ENCODE measurements at places on chromosomes 11 and 22.

DNA sequence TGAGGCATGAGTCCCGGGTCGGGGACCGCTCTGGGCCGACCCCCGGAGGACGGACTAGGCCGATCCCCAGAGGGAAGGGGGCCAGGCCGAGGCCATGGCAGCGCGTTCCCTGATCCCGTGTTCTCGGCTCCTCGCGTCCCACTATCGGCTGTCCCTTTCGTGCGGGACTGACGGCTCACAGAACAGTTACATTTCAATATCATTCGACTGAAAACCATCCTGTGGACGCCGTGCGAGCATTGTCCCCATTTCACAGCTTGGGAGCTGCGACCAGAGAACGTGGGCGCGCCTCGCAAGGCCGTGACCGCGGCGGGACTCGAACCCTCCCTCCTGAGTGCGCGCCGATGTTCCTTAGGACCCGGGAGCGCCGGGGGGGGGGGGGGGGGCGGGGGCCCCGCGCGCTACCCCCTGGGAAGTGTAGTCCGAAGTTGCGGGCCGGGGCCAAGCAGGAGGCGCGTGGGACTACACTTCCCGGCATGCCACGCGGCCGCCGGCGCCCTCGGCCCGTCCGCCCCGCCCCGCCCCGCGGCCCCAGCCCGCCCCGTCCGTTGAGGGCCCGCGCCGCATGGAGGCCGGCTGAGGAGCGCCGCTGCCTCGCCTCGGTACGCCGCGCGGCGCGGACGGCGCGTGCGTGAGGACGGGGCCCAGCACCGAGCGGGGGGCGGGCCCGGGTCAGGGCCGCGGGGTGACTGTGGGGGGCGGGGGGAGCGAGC lies at the start of gene TRABD:
TSS of gene TRABD (plus strand) at position 539 of the 713 bp plus-strand sequence. CDS start 7,148 bp downstream, outside the sequence.
- peak; percentile 71 for DNase-seq

DNA sequence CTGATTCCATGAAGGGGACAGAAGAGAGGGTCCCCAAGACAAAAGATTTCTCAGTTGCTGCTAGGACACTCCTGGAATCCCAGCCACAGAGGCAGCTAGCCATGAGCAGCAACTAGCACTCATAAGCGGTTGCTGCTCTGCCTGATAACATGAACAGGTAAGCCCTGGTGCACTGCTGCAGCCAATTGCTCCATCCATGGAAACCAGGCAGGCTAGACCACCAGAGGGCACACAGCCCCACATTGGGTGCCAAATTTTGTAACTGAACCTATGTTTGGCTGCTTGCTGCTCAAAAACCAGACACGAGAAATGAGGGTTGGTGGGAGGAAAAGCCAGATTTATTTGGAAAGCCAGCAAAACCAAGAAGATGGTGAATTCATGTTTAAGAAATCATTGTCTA lies 21.9 kb upstream of the QSER1 start:
- no peak for DNase-seq

- no peak for DNase-seq
Measured at GRCh38 chr22:28835630-28836189, 35.3 kb upstream of the XBP1 start.

DNA sequence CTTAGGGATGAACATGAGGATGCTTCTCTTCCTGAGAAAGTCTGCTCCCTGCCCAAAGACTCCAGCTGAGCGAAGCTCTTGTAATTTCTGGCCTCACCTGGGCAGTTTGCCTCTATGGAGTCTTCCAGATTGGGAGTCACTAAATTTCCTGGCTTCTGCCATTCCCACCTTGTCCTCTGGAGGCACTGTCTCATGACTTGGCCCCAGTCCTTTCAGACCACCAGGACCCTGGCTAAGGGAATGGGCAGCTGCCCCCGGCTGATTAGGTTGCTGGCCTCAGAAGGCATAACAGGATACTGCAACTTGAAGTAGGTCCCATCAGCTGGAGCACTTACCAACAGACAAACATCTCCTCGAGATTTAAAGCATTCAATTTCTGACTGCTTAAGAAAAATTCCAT lies 128.1 kb upstream of the SPON1 start:
- DNase-seq: no peak

- no peak for DNase-seq
Measured at GRCh38 chr22:31276426-31277167, 15.7 kb downstream of the PIK3IP1 start.

- no peak for DNase-seq
Measured at GRCh38 chr22:28333088-28333487, 346.6 kb downstream of the TTC28 start.

- DNase-seq: no peak
Measured at GRCh38 chr22:31279821-31280505, 12.3 kb downstream of the PIK3IP1 start.

DNA sequence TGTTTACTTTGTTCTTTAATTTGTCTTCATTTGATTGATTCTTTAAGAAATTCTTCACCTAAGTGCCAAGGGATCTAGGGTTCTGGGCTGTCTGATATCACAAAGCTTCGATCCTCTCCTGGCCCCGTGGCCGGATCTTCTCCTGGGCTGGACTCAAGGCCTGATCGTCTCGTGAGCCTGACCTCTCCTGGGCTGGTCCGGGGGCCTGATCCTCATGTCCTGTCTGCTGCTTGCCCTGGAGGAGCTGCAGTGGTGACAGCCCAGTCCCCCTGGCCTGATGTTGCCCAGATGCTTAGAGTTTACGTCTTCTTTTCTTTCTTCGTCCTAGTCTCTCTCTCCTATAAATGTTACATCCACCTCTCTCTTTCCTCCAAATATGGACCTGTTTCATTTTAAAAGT lies 3.3 kb downstream of the NADSYN1 start:
- DNase-seq: no peak

DNA sequence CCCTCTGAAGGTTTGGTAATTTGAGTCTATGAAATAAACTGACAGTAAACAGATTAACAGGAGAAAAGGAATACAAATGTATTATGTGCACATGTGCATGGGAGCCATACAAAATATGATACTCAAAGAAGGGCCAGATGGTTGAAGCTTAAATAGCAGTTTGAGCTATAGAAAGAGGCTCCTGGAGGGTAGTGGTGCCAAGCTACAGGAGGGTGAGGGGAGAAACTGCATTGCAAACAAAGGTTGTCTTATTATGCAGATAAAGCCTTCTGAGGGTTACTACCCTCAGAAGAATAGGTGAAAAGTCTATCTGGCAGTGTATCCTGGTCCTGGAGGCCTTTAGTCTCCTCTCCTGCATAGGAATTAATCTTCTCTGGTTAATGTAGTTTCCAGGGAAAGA lies 267.3 kb upstream of the MPPED2 start:
- DNase-seq: no peak

- DNase-seq: peak; percentile 87
Measured at GRCh38 chr11:134253188-134253993, at the start of the genes ACAD8 and THYN1. ACAD8 (plus strand) TSS chr11:134253568; CDS start chr11:134253601, 33 bp downstream. THYN1 (minus strand) TSS chr11:134253352; CDS start chr11:134252882, 470 bp downstream.

DNA sequence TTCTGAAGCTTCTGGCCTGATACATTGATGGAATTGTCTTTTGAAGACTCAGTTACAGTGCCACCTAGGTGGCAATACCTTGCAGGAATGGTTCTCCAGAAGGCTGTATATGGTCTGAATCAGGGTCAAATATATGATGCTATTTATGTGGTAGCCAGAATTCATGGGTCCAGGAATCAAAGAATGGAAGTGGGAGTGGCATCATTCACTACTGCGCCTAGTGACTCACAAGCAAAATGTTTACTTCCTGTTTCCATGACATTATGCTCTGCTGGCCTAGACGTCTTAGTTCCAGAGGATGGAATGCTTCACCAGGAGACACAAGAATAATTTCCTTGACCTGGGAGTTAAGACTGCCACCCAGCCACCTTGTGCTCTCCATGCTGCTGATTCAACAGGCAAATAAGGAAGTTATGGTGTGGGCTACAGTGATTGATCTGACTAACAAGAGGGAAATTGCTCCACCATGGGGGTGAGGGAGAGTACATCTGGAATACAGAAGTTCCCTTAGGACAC lies 491.8 kb downstream of the ETS1 start:
- peak; percentile 24 for DNase-seq

DNA sequence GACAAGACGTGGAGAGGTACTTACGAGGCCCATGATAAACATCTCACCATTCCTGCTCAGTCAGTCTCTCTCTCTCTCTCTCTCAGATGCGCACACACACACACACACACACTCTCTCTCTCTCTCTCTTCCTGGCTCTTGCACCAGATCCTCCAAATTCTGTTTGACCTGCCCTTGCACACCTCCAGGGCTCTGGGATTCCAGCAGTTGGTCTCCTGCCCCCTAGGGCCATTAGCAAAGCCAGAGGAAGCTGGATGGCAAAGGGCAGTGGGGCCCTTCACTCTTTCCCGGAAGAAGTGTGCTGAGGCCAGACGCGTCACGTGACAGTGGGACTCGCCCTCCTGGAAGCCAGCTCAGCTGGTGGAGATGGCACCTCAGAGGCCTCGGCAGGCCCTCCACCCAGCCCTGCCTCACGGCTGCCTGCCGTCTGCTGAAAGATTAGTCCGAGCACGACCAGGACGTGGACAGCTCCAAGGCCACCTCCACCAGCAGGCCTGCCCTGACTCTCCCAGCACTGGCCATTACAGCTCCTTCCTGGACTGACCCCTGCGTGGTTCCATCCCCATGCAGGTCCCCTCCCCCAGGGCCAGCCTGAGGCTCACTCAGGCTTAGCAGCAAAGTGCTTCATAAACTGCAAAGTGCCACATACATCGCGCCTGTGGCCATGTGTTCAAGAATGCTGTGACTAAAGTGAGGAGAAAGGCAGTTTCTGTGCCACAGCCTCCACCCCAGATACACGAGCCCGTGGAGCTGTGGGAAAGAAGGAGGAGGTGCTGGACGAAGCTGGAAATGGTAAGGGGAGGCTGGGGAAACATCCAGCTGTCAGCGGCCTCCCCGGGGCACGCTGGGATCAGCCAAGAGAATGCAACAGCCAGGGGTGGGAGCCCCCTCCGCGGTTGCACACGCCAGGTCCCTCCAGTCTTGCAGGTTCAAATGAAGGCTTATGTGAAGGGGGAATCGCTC lies 3.7 kb downstream of the PDGFB start:
- DNase-seq: no peak

DNA sequence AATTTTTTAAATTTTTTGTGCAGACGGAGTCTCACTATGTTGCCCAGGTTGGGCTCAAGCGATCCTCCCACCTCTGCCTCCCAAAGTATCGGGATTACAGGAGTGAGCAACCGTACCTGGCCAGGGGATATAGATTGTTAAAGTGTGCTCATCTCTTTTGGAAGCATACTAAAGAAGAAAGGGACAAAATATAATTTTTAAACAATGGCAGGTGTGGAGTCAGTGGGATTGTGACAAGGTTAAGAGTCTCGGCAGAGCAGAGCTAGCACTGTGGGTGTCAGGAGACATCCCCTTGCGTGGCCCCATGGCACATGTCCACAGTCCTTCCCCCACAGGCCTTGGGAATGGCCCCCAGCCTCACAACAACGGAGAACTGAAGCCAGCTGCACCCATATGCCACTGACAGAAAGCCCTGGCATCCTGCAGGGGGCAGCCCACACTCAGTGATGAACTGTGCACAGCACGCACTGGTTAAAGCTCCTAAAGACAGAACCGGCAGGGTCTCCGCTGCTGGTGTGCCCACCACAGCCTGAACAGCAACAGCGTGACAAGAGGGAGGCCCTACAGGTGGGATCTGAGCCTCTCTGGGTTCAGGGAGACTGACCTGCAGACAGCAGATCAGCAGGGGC lies 29.9 kb downstream of the SERPIND1 start:
- DNase-seq: no peak

- no peak for DNase-seq
Measured at GRCh38 chr11:103322821-103323220, 213.6 kb downstream of the DYNC2H1 start.

DNA sequence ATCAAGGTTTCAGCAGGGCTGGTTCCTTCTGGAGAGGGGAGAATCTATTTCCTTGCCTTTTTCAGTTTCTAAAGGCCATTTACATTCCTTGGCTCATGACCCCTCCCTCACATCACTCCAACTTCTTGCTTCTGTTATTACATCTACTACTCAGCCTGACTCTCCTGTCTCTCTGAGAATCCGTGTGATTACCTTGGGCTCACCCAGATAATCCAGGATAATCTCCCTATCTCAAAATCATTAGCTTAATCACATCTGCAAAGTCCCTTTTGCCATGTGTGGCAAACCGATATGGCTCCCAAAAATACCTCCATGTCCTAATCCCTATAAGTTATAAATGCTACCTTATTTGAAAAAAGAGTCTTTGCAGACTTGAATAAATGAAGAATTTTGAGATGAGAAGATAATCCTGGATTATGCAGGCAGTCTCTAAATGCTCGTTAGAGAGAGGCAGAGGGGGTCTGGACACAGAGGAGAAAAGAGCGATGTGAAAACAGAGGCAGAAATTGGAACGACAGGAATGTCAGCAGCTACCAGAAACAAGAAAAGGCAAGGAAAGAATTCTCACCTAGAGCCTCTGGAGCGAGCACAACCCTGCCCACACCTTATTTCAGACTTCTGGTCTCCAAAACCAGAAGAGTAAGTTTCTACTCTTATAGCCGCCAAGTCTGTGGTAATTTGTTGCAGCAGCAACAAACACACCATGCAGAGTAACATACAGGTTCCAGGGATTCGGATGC lies 23.6 kb upstream of the ARHGAP32 start:
- DNase-seq: no peak

- DNase-seq: peak; percentile 58
Measured at GRCh38 chr22:20857838-20858614, 585 bp downstream of the PI4KA start.

DNA sequence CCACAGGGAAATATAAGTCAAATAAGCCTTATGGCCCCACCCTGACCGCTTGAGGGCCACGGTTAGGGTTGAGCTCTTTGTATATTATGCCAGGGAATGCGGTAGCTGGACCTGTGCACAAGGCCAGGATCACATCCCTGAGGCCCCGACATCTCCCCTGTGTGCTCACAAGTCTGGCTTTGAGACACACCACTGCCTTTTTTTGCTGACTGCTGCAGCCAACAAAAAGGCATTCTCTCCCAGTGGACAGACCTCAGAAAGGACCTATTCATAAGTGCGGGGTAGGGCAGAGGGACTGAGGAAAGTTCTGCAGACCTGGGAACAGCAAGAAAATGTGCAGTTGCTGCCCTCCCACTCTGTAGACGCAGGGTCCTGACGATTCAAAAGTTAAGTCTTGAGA lies 3.4 kb upstream of the SIDT2 start:
- no peak for DNase-seq

DNA sequence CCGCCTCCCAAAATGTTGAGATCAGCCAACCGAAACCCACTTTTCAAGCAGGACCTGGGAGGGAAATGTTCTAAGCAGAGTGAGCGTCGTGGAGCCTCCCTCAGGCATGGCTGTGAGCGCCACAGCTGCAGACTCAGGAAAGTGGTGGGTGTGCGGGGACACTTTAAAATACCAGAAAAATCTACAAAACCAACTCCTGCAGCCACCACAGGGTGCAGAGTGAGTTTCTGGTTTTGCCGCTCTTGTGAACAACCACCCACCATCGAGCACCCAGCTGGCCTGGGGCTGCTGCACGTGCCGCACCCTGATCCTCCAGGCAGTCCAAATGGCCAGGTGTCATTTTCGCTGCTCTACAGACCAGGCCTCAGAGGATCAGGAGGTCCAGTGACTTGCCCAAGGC lies 46.9 kb downstream of the CELSR1 start:
- no peak for DNase-seq

DNA sequence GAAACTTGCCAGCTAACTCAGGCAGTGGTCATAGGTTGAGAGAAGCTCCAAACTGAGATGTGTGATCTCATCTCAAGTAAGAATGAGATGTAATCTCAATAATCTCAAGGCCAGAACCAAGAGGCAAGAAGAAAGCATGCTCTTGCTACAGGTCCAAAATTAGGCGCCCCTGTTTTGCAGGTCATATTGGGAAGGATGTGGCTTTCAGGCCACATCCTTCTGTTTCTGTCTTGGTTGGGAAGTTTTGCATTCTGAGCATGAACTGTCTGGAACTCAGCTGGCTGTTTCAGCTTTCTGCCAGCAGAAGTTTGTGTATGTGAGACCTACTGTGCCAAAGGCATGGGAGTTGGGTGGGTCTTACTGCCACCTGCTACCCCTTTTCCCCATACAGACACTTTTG lies 67.5 kb upstream of the MS4A8 start:
- DNase-seq: no peak

- no peak for DNase-seq
Measured at GRCh38 chr22:44822534-44822933, 70.2 kb downstream of the ARHGAP8 start.

All from AG09319 (cell line).